Cardiac septum (tissue), 1 donor: ENCODE measurements at places on chromosomes 3 and 15.

DNA sequence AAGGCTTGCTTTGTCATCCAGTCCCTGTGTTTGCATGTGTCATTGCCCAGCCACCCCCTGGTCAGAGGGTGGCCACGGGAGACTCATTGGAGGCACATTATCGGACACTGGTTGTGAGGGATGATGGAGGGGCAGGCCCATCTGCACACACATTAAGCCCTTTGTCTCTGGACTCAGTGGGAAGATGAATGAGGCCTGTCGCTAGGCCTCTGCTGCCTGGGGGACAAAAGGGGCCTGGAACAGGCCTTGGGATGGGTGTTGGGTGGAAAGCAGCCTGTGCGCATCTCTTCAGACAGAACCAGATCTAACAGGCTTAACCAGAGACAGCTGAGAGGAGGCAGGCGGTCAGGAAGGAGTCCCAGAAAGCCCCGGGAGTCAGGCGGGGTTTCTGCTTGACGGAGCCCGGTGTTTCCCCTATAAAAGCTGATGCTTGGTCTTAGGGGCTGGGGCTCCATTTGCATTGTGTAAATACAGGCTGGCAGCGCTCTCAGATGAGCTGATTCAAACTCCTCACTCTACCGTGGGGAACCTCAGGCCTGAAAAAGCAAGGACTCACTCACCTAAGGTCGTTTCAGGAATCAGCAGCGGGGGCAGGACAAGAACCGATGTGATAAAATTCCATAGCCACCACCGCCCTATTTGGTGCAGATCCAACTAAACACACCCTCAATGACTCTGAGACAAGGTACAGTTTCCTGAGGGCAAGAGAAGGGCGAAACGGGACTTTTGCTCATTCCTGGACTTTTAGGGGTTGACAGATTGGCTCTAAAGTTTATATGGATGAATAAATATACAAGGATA is 17.1 kb upstream of the SKIC8 start:
- DNase-seq = no peak

- peak; percentile 58 for DNase-seq
Observed at GRCh38 chr3:121018917-121019321, 110.9 kb downstream of the STXBP5L start.

GRCh38 chr3:100603469-100603868 is 5.9 kb upstream of the ADGRG7 start:
- no peak for DNase-seq

GRCh38 chr15:51837792-51838251 is 8.4 kb downstream of the TMOD3 start:
- DNase-seq = no peak

GRCh38 chr15:50712018-50712417 is 25.4 kb upstream of the TRPM7 start:
- DNase-seq = no peak

DNA sequence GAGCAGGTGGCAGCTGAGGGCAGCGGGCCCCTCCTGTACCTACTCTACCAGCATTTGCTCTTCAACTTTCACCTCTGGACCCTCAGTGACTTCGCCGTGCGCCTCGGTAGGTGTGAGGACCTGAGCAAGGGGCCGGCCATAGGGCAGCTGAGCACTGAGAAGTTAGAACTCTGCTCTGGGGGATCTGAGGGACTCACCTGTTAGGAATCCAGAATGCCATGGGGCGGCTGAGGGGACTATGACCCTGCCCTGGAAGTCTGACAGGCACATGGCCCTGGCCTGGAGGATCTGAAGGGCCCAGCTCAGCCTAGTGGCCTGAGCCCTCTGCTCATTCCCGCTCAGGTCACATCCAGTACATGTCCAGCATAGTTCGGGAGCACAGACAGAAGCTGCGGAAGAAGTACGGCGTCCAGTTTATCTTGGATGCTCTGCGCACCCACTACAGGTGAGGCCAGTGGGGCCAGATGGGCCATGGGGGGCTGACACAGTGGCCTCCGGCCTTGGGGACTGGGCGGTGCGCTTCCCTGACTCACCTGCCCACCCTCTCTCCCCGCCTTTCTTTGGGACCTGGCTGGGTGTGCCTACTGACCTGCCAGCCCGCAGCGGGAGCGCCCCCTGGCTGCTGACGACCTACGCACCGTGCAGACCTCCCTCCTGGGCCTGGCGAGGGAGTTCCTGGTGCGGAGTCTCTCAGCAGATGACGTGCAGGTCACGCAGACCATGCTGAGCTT is 18.8 kb downstream of the NBEAL2 start:
- peak; percentile 86 for DNase-seq

DNA sequence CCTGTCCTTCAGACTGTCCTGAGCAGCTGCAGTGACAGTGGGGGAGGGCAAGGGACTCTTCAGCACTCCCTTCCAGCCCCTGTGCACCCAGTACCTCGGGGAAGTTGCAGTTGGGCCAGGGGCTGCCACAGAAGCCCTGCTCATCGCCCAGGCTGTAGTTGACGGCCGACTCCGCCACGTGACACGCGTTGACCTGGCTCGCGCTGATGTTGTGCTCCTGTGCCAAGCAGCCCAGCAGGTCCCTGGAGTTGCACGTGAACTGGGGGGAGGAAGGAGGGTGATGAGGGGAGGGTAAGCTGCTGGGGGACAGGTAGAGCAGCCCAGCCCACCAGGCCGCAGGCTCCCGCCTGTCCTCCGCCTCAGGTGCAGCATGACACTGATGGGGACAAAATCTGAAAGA is 101.2 kb downstream of the SEC22A start:
- no peak for DNase-seq

DNA sequence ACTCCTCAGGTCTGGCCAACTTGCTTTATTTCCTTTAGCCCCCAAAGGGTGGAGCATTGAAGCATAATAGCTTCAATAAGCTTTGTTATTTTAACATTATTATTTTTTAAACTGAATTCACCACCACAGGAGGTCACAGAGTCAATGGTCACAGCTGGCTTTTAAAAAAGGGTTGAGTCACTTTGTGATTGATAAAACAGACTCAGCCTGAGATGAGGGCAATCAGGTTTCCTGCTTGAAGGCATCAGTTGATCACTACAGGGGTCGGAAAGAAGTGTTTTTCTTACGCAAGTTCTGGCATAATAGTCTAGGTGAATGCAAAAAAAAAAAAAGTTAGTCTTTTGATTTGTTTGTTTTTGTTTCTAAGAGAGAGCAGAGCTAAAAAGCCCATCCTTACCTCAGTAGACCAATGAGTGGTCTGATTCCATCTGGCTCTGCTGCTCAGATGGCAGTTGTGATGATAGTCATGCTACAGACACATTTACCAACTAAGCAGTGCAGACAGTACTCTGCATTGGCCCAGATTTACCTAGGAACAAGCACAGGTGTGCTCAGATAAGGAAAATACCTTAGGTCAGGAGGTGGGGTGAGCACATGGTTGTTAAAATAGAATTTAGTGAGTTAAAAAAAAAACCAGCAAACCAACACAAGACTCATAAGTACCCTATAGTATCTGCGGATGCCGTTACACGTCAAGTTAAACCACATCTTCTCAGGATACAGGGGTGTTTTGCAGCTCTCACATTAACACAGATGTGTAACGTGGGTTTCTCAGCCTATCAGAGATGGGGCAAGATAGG is 22.6 kb downstream of the ZNF80 start:
- no peak for DNase-seq

GRCh38 chr3:135083756-135084155 is 288.7 kb downstream of the EPHB1 start:
- no peak for DNase-seq

- no peak for DNase-seq
Observed at GRCh38 chr3:89072642-89073041, 34.8 kb upstream of the EPHA3 start.

- no peak for DNase-seq
Observed at GRCh38 chr3:61181874-61182273, 69.4 kb downstream of the FHIT start.

DNA sequence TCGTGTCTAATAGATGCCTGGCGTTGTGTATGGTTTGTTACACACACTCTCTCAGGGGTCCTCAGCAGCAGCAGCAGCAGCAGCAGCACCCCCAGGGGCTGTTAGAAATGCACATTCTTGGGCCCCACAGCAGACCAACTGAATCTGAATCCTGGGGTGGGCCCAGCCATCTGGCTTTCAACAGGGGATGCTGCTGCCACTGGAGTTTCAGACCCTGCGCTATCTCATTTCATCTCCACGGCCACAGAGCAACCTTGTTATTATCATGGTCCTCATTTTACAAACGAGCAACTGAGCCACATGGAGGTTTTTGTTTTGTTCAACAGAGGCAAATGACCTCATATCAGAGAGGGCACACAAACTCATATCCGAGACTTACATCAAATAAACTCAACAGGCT is 47.7 kb downstream of the MGLL start:
- no peak for DNase-seq

GRCh38 chr15:75307778-75308390 is 25.2 kb downstream of the GOLGA6D start:
- DNase-seq = no peak

DNA sequence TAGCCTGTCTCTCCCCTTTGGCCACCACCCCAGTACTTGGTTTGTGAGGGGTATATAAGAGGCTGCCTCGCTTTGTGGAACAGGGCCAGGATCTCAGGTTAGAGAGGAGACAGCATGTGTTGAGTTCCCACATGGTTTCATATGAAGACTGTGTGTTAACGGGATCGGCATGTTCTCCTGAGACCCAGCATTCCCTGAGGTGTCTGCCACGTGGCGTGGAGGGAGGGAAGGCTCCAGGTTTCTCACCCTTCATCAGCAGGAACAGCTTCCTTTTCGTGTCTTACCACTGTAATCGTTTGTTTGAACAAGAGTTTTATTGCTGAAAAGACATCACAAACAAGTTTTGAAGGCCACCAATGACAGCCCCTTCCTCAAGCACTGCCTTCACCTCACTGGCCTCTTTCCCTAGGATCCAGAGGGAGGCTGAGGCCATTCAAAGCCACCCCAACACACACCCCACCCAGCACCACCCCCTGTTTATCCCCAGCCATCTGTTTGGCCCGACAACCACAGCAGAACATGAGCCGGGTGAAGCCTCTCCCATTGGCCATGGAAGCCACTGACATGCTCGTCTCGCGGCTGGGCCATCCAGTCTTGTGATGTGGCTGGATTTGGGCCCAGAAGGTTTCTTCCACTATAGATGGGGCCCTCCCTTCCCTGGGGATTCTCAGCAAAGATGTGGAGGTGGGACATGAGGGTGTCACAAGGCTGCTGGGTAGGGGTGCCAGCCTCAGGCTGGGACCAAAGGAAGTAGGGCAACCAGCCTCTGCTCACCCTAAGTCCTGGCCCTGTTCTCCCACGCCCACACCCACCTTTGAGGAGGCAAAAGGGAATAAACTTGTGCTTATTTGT is 10.0 kb downstream of the BHLHE40 start:
- DNase-seq = no peak

DNA sequence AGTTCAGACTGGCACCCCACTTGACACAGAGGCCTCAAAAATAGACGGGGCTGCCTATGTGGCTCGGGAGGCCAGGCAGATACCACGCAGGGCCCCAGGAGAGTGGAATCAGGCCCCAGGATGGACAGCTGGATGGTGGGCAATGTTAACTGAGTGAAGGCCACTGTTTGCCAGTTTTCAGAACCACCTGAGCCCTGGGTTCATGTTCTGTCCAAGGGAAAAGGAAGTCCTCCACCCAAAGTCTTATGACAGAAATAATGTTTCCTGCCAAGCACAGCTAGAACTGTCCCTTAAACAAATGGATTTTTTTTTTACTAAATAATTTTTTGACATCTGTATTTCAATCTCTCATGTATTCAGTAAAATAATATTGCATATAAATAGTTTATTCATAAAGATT is 228.4 kb downstream of the KLF13 start:
- DNase-seq = no peak

DNA sequence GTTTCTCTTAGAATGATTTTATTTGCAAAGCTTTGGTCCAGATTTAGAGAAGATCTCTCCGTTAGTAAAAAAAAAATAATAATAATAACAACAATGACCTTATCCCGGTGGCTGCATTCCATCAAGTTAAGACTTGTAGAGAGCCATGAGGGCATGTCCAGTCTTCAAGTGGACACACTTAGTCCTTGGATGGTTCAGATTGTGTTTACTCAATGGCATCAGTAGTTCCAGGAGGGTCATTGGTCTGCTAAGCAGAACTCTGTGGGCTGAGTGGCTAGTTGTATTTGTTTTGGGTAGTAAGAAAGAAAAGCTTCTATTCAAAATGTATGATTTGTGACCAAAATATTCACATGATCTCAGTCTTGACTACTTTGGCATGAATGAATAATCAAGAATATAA is 116.3 kb upstream of the UBE2E2 start:
- no peak for DNase-seq

GRCh38 chr15:49808341-49808740 is 187.5 kb downstream of the DTWD1 start:
- DNase-seq = no peak

- DNase-seq = no peak
Observed at GRCh38 chr3:157163217-157163953, 3.4 kb upstream of the CCNL1 start.

DNA sequence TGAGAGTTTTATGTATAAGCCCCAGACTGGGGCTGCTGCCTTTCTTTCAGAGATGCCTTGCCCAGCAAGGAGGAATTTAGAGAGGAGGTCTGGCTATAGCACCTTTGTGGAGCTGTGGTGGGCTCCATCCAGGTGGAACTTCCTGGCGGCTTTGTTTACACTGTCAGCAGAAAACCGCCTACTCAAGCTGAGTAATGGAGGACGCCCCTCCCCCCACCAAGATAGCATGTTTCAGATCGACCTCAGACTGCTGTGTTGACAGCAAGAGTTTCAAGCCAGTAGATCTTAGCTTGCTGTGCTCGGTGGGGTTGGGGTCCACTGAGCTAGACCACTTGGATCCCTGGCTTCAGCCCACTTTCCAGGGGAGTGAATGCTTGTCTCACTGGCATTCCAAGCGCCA is 155.6 kb downstream of the STXBP5L start:
- no peak for DNase-seq

GRCh38 chr3:156456771-156457224 is 98.1 kb downstream of the SSR3 start:
- DNase-seq = no peak

DNA sequence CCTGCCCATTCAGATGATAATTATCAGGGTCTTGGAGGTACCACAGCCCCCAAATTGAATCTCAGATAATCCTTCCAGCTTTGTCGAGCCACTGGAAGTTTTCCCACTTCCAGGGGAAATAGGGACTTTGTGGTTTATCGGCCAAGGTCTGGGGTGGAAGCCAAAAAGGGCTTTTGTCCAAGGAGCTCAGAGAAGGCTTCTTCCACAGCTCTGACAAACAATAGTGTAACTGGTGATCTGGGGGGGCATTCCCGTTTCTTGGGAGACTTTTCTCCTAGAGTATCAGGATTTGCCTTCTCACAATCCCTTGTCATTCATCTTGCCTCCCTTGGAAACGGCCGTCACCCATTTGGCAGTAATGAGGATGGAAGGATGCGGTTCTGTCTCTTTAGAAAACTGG is 18.4 kb downstream of the SRGAP3 start:
- DNase-seq = no peak

GRCh38 chr3:40009991-40010390 is 200.6 kb downstream of the MYRIP start:
- DNase-seq = no peak

DNA sequence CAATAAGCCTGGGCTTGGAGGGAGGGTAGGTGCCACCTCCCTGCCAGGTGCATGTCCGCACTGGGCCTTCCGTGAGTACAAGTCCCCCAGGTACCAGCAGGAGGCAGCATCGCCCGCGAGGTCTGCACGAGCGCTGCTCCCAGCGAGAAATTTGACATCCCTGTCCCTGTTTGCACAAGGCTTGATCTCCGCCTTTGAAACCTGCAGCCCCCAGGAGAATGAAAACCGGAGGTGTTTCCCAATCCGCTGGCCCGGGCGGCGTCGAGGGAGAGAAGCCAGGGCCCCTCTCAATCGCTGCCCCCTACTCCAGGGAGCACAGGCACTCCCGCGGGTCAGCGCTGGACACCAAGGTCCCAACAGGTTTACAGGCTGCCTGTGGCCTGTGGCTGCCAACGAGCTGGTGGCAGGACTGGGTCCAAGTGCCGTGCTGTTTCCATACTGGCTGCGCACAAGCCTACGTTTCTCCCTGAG is 961 bp downstream of the HAPLN3 start:
- DNase-seq = no peak
